ENCODE measurements at places on chromosomes 2 and 18.

DNA sequence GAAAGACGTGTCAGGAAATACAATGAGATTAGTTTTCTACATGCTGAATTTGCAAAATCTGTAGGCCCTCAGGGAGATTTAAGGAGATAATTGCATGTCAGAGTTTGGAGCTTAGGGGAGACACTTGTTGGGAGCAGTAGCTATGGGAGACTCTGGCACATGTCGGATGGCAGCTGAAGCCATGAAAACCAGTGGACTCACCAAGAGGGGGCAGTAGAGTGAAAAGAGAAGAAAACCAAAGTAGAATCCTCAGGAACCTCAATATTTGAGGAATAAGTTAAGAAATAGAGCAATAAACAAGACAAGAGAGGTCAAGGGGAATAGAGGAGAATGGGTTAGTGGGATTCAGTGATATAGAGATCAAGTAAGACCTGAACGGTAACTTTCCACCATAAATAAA lies 24.8 kb downstream of the RUFY4 start:
- H3K4me3 ChIP-seq: no peak overlapping the region
- H3K4me1 ChIP-seq: no peaks in the 10 kb centered on the region
- H3K27me3 ChIP-seq: peaks cover 45% of the 10 kb centered on the region

DNA sequence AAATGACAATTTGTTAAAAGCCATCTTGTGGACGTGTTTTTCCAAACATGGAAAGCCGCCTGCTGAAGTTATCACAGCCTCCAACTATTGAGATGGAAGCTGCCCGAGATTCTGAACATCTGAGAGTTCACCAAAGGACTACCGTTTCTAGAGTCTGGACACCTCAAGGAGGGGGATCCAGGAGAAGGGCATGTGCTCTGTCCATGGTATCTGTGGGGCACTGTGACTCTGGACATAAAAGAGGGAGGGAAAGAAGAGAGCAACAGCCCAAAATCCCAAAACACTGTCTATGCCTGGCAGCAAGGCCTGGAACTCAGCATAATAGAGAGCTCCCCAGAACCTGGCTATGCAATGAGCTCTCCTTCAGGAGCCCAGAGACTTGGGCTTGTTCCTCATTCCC lies 319.9 kb downstream of the EN1 start:
- DNase-seq: no peak
- H3K36me3 ChIP-seq: no peaks in the 10 kb centered on the region
- H3K4me1 ChIP-seq: no peaks in the 10 kb centered on the region
- H3K27ac ChIP-seq: no peak overlapping the region
- H3K27me3 ChIP-seq: no peaks in the 10 kb centered on the region

DNA sequence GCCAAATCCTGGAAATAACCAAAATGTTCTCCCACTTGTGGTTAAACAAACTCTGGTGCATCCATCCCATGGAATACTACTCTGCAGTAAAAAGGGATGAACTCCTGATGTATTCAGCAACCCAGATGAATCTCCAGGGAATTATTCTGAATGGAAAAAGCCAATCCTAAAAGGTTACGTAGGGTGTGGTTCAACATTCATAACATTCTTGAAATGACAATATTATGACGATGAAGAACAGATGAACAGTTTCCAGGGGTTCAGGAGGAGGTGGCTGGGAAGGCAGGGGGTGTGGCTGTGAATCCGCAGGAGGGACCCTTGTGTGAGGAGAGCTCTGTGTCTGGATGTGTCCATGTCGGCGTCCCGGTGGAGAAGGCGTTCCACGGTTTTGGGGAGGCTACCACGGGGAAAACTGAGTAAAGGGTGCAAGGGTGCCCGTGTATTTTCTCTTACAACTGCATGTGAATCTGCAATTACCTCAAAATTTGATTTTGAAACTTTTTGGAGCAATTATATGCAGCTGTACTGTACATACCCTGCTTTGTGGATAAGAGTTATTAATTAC lies 47.3 kb downstream of the KCNG2 start:
- H3K27ac ChIP-seq: no peak overlapping the region
- H3K4me1 ChIP-seq: peaks cover 10% of the 10 kb centered on the region
- no peaks in the 10 kb centered on the region for H3K27me3 ChIP-seq
- no peak for DNase-seq
- no peak overlapping the region for H3K4me3 ChIP-seq
- no peaks in the 10 kb centered on the region for H3K36me3 ChIP-seq

- DNase-seq: peak; percentile 81
- H3K4me3 ChIP-seq: no peak overlapping the region
- peaks cover 23% of the 10 kb centered on the region for H3K4me1 ChIP-seq
- no peaks in the 10 kb centered on the region for H3K36me3 ChIP-seq
Observed at GRCh38 chr2:216350214-216350791, 22.0 kb downstream of the MARCHF4 start.

DNA sequence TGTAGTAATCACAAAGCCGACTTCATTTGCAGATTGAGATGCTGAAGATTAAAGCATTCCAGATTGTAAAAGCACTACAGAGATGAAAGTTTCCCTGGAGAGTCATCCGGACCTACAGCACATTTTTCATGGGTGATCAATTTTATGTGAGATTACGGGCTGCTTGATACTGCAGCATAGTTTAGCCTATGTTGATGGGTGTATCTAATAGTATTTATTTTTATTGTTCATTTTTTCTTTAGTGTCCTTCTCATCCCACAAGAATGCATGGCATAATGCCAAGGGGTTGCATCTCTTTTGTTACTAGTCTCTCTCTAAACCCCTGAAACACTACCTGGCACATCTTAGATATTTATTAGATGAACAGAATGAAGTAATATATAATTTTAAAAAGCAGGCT lies 240.4 kb downstream of the MBD2 start:
- H3K27ac ChIP-seq: no peak overlapping the region
- no peaks in the 10 kb centered on the region for H3K4me1 ChIP-seq
- H3K36me3 ChIP-seq: no peaks in the 10 kb centered on the region
- DNase-seq: no peak
- H3K4me3 ChIP-seq: no peak overlapping the region

DNA sequence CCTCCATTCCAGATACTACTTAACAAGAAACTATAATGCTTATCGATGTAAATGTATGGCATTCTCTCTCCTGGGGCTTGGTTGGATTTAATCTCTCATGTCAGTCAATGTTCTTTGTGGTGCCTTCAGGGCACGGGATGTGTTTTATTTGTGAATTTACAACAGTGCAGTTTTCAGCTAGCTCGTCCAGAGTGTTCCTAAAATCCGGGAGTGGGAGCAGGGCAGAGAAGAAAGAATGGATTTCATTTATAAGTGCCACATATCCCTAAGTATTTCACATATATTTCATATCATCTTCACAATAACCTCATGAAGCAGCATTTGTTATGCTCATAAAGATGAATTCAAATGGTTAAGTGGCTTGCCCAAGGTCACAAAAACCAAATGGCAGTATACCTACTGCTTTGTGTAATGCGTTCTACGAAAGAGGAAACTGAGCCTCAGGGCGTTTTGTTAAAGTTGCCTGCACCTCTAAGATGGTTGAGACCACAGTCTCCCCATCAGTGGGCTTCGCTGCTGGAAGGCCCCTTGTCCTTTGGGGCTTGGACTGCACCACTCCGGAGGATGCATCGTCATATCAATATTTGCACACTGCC lies 134.7 kb upstream of the MGAT5 start:
- peak overlapping the region; percentile 77 for H3K27ac ChIP-seq
- H3K27me3 ChIP-seq: no peaks in the 10 kb centered on the region
- no peaks in the 10 kb centered on the region for H3K36me3 ChIP-seq
- peak overlapping the region; percentile 51 for H3K4me3 ChIP-seq
- peaks cover 22% of the 10 kb centered on the region for H3K4me1 ChIP-seq
- DNase-seq: no peak

DNA sequence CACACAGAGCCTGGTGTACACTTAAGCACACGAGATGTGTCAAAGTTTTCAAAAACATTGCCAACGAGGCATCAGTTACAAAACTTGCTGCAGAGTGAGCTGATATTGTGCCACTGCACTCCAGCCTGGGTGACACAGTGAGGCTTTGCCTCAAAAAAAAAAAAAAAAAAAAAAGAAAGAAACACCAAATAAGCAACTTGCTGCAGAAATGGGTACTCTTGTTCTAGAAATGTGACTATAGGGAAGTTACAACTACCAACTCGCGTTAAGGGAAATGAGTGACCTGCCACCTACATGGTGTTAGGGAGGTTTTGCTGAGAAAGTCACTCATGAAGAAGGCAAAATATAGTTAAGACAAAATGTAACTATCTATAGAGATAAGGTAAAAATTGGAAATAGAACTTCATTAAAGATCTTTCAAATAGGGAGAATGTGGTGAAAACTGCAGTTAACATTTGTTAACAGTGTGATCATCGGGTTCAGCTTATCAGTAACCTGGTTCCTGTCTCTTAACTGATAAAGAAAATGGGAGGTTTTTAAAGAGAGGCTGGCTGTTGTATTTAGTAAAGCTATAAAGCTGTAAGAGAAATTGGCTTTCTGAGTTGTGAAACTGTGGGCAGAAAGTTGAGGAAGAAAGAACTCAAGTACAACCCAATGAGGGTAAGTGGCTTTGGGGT lies at the start of gene IL1RL1:
TSS of gene IL1RL1 (plus strand) at position 600 of the 677 bp plus-strand sequence. CDS start 26,702 bp downstream, outside the sequence.
- no peaks in the 10 kb centered on the region for H3K36me3 ChIP-seq
- peaks cover 10% of the 10 kb centered on the region for H3K4me1 ChIP-seq
- H3K27me3 ChIP-seq: peaks cover 2% of the 10 kb centered on the region
- DNase-seq: no peak
- no peak within 1 kb of the TSS for H3K27ac ChIP-seq

- no peaks in the 10 kb centered on the region for H3K36me3 ChIP-seq
- DNase-seq: no peak
- H3K4me3 ChIP-seq: no peak overlapping the region
- H3K4me1 ChIP-seq: no peaks in the 10 kb centered on the region
- no peaks in the 10 kb centered on the region for H3K27me3 ChIP-seq
Observed at GRCh38 chr2:82852787-82853186, 1606.3 kb downstream of the SUCLG1 start.

- H3K27me3 ChIP-seq: peaks cover 2% of the 10 kb centered on the region
- no peaks in the 10 kb centered on the region for H3K4me1 ChIP-seq
- no peak for DNase-seq
- no peak overlapping the region for H3K4me3 ChIP-seq
- H3K36me3 ChIP-seq: no peaks in the 10 kb centered on the region
Observed at GRCh38 chr18:70462078-70462439, 173.2 kb downstream of the SOCS6 start.

DNA sequence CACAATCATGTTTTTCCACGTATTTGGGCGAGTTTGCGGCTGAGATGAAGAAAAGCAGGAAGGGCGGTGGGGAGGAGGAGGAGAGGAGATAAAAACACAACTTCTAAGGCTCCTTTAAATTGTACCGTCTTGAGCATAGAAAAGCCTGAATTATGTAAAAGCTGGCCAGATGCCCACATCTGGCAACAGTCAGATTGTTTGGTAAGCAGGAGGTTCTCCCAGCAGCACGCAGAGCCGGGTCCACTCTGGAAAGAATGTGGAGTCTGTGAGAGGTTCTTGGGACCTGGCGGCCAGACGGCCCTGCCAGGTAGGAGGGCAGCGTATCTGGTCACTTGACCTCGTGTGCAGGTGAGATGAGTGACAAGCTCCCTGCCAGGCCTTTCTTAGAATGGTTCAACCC lies 215.3 kb upstream of the APCDD1 start:
- no peak overlapping the region for H3K27ac ChIP-seq
- peaks cover 5% of the 10 kb centered on the region for H3K27me3 ChIP-seq
- no peak overlapping the region for H3K4me3 ChIP-seq
- H3K4me1 ChIP-seq: peaks cover 8% of the 10 kb centered on the region
- peak; percentile 20 for DNase-seq

GRCh38 chr2:9280224-9280623 lies 73.6 kb downstream of the ASAP2 start:
- no peak for DNase-seq
- peaks cover 12% of the 10 kb centered on the region for H3K36me3 ChIP-seq
- no peak overlapping the region for H3K4me3 ChIP-seq
- no peak overlapping the region for H3K27ac ChIP-seq
- peaks cover 1% of the 10 kb centered on the region for H3K4me1 ChIP-seq

GRCh38 chr18:60500960-60501359 lies 128.4 kb upstream of the MC4R start:
- no peaks in the 10 kb centered on the region for H3K4me1 ChIP-seq
- H3K27ac ChIP-seq: no peak overlapping the region
- no peaks in the 10 kb centered on the region for H3K36me3 ChIP-seq
- H3K27me3 ChIP-seq: no peaks in the 10 kb centered on the region
- no peak overlapping the region for H3K4me3 ChIP-seq

DNA sequence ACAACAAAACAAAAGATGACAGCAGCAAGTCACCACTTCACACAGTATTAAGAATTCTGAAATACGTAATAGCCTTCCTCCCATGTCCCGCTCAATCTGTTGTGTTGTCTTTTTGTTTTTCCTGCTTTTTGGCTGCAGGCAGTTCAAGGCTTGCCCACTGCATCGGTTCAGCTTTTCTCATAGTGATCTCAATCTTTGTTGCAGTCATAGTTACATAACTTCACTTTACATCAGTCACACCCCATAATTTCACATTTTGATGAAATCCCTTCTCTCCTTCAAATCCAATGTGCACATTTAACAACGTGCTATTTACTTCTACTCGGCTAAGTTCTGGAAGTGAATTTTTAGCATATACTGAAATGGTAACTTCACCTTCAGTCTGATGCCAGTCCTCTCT lies 33.8 kb upstream of the HAAO start:
- DNase-seq: no peak
- peaks cover 2% of the 10 kb centered on the region for H3K4me1 ChIP-seq
- no peak overlapping the region for H3K27ac ChIP-seq
- no peak overlapping the region for H3K4me3 ChIP-seq
- no peaks in the 10 kb centered on the region for H3K36me3 ChIP-seq

DNA sequence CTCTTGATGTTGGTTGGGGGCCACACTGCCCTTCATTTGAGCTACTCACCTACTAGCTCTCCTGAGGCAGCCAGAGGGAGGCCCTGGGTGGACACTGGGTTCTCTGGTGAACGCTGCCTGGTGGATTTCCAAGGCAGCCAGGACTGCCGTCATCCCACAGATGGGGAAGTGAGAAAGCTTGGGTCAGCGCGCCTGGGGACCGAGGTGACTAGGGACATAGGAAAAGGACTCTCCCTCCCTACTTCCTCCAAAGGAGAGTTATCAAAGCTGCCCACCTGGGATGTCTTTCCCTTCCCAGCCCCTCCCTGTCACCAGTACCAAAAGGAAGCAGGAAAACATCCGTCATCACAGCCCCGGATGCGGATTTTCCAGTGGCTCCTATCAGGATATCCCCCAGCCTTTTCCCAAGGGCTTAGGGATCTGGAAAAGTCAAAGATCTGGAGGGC lies 3.8 kb upstream of the SEMA4C start:
- H3K4me1 ChIP-seq: peaks cover 11% of the 10 kb centered on the region
- H3K4me3 ChIP-seq: no peak overlapping the region
- H3K27me3 ChIP-seq: peaks cover 2% of the 10 kb centered on the region
- no peak overlapping the region for H3K27ac ChIP-seq

- no peaks in the 10 kb centered on the region for H3K4me1 ChIP-seq
- no peak overlapping the region for H3K27ac ChIP-seq
- no peak for DNase-seq
- H3K27me3 ChIP-seq: no peaks in the 10 kb centered on the region
- H3K36me3 ChIP-seq: 0 out of 2 replicates have a peak, but pooled peaks cover 3% of the 10 kb centered on the region
Observed at GRCh38 chr2:99762714-99763113, 272.9 kb upstream of the REV1 start.
